Stimulated activated CD4-positive, alpha-beta T cell treated with anti-CD3 and anti-CD28 coated beads, Interleukin-2, amount 100 ng/mL, for 48 hours (primary cell): ENCODE measurements at places on chromosomes 2 and 18.

- no peak for DNase-seq
These were observed 90.3 kb downstream of the C1QL2 start for GRCh38 chr2:119068154-119068725.

DNA sequence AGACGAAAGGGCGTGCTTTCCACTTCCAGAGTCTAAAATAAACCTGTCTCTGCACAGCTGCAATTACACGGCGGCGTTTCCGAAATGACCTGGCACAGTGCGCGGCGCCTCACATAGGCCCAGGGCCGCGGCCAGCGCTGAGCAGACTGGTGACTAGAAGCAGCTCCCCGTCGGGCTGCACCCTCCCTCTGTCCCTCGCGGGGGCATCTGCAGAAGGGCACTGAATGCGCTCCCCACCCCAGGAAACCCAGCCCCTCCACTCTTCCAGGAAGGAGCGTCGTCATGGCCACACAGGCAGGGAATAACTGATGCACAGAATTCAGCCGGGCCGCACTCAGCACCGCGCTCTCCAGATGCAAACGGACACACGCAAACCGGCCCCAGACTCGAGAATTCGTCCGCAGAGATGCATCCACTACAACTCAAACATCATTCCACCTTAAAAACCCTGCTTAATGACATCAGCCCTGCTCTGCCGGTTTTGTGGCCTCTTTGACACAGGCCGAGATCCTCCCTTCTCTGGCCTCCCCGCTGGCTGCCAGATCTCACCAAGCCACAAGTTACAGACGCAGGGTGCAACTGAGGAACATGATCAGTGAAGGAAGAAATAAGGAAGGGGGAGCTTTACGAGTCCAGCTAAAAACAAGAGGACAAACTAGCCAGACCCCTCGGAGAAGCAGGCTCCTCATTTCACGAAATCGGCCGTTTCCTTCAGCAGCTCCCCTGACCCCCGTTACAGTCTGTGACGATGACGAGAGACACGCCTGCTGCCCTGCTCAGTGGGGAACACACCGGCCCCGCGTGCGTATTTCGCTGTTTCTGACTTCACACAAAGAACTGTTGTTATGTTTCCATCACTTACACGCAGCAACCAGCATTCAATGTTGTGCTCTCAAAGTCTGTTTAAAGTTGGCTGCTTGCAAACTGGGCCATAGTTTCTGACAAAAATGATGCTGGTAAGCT, 40.2 kb downstream of the MBP start:
- DNase-seq = no peak

DNA sequence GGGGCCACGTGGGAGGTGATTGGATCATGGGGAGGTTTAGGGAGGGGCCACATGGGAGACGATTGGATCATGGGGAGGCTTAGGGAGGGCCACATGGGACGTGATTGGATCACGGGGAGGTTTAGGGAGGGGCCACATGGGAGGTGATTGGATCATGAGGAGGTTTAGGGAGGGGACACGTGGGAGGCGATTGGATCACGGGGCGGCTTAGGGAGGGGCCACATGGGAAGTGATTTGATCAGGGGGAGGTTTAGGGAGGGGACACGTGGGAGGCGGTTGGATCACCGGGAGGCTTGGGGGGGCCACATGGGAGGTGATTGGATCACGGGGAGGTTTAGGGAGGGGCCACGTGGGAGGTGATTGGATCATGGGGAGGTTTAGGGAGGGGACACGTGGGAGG, 22.5 kb upstream of the SALL3 start:
- no peak for DNase-seq

GRCh38 chr2:32166115-32166574, 481 bp downstream of the SLC30A6 start:
- no peak for DNase-seq

DNA sequence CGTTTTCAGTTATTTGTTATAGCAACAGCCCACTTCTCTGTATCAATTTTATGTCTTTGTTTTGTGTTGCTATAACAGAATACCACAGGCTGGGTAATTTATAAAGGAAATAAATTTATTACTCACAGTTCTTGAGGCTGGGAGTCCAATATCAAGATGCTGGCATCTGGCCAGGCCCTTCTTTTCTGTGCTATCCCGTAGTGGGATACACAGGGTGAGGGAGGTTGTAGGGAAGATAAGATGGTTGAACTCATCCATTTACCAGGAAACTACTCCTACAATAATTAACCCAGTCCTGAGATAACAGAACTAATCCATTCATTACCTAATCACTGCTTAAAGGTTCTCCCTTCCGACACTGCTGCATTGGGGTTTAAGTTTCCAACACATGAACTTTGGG, 220.7 kb downstream of the TPGS2 start:
- DNase-seq = no peak

DNA sequence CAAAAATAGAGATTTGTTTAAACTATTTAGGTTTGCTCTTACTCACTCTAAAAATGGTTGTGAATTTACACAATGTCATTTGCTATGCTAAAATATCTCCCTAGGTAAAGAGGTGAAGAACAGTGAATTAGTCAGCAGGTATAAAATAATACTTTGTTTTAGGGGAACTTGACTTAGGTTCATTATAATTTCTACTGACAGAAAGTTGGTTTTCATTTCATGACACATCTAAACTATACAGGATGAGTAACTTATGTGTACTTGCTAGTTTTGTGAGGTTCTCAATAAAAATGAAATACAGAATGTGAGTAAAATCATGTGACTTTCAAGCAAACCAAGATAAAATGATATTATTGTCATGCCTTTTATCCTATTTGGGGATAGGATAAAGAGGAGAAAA, 66.0 kb downstream of the DIS3L2 start:
- DNase-seq = no peak

DNA sequence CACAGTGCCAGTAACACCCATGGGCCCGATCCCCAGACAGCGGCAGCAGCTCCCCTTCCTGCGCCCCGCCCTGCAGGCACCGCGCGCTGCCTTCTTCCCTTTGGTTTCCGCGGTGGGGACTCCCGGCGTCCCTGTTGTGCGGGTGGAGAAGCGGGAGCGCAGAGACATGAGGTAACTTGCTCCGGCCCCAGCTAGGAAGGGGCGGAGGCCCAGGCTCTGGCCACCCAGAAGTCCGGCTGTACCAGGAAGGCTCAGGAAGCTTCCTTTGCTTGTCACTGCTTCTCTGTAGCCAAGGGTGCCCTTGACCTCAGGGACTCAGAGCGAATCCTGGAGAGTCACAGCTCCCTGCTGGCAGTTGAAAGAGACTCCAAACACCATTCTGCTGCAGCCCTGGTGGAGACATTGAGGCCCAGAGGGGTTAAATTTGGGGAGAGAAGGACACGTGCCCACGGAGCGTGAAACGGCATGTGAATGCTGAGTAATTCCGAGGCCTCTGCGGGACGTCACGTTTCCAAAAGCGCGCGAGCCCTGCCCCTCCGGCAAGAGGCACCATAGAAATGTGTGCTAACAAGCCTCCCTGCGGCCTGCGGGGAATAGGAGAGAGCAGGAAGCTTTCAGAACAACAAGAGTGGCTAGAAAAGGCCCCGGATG, 6.7 kb upstream of the ADCY3 start:
- DNase-seq = peak; percentile 36

DNA sequence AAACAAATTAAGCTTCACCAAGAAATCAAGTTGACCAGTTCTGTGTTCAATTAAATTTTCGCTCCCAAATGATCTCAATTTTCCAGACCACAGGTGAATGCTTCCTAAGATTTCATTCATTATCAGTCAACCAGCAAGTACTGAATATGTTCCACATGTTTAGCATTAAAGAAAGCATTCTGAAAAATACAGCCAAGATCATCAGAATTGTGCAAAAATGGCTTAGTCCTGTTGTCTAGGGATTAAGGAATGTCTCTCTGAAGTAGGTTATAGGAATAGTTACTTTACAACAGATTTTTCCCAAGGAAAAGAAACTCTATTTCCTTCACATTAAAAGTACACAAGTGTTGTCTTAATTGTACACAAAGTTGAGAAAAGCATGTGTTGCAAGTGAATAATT, 69.2 kb downstream of the NRXN1 start:
- no peak for DNase-seq

GRCh38 chr2:200732866-200733265, 78.8 kb upstream of the BZW1 start:
- DNase-seq = no peak

DNA sequence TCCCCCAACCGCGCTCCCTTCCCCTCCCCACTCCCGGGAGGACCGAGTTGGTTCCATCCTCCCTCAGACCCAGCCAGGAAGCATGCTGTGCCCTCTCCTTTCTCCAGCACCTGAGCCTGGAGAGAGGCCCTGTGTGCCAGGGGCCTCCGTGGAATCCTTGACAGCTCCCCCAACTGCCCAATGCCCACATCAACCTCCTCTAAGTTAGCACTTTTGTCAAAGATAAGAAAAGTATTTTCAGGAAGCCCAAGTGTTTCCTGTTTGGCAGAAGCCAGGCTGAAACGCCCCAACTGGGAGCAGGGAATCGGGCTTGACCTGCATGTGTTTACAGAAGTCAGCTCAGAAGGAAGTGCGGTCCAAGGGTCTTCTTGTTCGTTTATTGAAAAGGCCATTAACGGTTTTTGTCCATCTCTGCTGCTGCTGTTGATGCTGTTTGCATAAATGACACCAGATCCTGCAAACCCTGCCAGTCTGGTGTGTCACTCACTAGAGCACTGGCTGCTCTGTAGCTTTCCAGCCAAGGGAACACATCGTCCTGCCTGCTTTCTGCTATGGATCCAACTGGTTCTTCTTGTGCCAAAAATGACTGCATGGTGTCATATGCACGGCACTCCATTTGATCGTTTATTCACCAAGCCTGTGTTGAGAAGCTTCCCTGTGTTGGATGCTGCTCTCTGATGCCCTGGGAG, 35.4 kb upstream of the COL6A3 start:
- DNase-seq = no peak

DNA sequence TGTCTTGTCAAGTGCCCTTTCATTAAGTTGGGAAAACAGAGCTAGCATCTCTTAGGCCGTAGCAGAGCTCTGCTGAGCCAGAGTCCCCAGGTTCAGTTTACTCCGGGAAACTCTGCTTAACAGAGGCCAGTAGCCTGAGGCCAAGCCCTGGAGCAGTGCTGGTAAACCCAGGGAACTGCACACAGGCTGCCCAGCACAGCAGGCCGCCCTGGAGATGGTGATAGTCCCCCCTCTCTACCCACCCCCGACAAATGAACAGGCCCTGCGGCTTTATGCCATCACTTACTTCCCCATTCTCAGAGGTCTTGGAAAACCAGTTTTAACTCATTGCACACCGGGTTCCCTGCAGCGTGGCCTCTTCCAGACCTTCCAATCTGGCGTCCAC, 3.5 kb downstream of the CNNM4 start:
- DNase-seq = no peak

DNA sequence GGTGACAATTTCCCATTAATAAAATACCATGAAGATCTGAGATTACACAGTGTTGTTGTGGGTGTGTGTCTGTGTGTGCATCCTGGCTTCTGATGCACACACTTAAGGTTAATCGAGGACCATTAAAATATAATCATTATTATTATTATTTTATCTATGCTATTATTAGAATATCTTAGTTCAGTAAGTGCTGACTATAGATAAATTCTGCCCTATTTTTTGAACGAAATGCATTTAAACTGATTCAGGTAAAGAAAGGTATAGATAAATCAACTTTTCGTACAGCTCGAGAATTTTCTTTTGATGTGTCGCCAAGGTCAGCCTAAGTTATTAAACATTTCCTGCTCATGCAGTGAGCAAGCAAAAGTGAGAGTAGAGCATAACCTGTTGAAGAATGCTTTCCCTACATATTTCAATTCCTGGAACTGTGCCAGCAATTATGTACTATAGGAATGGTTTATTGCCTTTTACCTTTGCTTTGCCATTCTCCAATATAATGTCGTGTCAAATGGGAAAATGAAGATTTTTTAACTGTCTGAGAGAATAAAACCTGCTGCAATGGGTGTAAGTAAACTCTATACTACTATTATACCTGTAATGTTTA, 25.8 kb downstream of the KCNJ3 start:
- no peak for DNase-seq

DNA sequence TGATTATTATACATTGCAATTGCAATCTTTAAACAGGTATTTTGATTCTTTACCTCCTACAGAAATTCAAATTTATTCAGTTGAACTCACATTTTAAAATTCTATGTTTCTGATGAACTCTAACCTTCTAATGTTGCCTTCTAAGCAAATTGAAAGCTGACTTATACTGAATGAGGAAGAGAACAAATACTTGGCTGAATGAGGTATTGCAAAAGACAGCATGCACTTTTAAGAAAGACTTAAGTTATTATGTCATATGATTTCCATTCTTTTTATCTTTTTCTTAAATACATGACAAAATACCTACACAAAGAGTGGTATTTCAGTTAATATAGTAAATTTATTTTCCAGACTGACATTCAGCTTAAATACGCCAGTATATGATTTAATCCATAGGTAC, 64.7 kb downstream of the FAM228A start:
- DNase-seq = no peak

DNA sequence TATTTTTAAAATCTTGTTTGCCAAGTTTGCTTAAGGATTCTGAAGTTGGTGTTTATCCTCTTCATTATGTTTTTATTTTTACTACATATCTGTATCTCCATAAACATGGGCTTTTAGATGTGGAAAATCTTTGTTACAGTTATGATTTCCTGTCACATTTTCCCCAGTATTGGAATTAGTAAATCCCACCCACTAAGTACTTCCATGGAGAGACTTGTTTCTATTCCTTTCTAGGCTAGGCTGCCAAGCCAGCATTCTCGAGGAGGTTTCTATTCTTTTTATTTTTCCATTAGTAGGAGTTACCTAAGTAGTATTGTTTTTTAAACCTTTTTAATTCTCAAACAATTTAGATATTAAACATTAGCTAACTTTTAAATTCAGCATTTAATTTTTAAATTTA, 22.1 kb downstream of the PKP4 start:
- DNase-seq = no peak

DNA sequence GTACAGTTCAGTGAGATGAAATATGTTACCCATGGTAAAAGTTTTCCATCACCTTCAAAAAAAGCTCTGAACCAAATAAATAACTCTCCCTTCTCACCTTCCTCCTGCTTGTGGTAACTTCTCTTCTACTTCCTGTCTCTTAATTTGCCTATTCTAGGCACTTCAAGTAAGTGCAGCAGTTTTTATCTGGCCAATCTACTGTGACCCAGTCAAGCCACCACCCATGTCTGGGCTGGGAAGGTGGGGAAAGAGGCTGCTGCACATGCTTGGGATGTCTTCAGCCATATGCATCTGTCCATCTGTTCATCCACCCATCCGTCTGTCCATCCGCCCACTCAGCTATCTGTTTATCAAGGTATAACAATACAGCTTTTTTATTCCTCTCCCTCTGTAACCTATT, 31.6 kb downstream of the ZNF532 start:
- no peak for DNase-seq

- no peak for DNase-seq
These were observed 62.3 kb downstream of the UBE2E3 start for GRCh38 chr2:181042706-181043105.
